ENCODE measurements at places on chromosomes 2 and 18.

- DNase-seq, result no peak
Observed at GRCh38 chr2:25044011-25044410, 2.1 kb downstream of the EFR3B start.

DNA sequence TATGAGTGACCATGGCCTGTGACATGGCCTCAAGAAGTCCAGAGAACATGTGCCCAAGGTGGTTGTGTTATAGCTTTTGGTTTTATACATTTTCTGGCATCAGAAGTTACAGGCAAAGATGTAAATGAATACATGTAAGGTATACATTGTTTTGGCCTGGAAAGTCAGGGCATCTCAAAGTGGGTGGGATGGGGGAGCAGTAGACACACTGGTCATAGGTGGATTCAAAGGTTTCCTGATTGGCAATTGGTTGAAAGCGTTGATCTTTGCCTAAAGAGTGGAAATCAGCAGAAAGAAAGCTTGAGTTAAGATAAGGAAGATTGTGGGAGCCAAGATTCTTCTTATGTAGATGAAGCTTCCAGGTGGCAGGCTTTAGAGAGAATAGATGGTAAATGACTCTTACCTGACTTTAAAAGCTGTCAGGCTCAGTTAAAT, 62.1 kb upstream of the DYNAP start:
- DNase-seq, result no peak

DNA sequence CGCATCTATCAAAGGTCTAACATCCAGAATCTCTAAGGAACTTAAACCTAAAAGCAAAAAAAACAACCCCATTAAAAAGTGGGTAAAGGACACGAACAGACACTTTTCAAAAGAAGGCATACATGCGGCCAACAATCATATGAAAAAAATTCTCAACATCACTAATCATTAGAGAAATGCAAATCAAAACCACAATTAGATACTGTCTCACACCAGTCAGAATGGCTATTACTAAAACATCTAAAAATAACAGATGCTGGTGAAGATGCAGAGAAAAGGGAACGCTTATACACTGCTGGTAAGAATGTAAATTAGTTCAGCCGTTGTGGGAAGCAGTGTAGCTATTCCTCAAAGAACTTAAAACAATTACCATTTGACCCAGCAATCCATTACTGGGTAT, 38.0 kb downstream of the PPP3R1 start:
- DNase-seq, result no peak

GRCh38 chr2:218059289-218059688, 9.8 kb upstream of the RUFY4 start:
- no peak for DNase-seq

DNA sequence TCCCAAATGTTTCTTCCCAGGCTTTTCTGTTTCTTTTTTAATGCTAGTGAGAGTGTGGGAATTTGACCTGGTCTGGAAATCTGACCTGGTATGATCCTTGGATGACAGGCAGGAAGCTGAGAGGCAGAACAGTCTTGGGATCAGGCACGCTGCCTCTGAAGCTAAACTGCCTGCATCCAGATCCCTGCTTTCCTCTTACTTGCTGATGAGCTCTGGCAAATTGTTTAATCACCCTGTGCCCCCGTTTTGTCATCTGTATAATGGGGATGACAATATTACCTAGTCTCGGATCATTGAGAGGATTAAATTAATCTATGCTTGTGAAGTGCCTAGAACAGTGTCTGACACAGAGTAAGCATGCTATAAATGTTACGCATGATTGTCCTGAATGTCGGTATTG, 3.3 kb downstream of the KLHL23 start:
- DNase-seq, result no peak

DNA sequence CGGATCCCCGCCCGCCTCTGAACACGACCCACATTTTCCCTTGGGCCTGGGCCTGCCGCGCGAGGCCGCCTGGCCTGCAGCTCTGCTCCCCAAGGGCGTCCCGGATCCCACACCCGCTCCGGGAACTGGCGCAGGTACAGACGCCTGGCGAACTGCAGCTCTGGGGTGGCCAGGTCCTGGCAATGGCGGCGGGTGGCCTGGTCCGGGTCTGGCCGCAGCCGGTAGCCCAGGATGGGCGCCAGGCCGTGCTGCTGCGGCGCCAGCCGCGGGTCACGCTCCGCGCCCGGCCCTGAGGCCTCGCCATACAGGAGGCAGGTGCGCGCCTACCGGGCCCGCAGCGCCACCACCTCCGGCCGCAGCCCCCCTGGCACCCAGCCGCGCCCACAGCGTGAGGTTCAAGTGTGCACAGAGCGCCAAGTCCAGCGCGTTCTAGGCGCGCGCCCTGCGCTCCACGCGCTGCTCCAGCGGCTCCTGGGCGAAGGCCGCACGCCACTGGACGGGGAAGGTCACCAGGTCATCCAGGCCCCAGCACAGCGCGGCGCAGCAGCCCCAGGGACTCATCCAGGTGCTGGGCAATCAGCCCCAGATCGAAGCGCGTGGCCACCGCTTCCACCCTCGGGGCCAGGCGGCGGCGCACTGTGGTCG, 9.5 kb downstream of the AQP12A start:
- DNase-seq, result no peak

DNA sequence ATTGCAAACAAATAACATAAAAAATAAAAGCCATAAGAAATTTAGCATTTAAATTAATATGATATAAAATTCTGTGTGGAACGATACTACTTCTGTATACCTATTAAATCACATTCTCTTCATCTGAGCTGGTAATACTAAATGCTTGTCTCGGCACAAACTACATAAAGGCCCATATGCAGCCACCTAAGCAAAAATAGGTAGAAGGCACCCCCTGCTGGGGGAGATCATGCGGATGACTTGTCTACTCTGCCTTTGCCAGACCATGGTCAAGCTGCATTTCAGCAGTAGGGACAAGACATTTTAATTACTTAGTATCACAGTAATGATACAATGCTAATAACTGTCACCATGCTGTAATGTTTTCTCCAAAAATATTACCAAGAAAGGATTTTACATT, 108.0 kb downstream of the CDH19 start:
- DNase-seq, result no peak

- DNase-seq, result no peak
Observed at GRCh38 chr18:69484699-69485396, 84.2 kb downstream of the DOK6 start.

- DNase-seq, result no peak
Observed at GRCh38 chr18:54843314-54843713, 15.0 kb downstream of the RAB27B start.

- DNase-seq, result no peak
Observed at GRCh38 chr2:189057316-189057715, 83.1 kb downstream of the COL3A1 start.

DNA sequence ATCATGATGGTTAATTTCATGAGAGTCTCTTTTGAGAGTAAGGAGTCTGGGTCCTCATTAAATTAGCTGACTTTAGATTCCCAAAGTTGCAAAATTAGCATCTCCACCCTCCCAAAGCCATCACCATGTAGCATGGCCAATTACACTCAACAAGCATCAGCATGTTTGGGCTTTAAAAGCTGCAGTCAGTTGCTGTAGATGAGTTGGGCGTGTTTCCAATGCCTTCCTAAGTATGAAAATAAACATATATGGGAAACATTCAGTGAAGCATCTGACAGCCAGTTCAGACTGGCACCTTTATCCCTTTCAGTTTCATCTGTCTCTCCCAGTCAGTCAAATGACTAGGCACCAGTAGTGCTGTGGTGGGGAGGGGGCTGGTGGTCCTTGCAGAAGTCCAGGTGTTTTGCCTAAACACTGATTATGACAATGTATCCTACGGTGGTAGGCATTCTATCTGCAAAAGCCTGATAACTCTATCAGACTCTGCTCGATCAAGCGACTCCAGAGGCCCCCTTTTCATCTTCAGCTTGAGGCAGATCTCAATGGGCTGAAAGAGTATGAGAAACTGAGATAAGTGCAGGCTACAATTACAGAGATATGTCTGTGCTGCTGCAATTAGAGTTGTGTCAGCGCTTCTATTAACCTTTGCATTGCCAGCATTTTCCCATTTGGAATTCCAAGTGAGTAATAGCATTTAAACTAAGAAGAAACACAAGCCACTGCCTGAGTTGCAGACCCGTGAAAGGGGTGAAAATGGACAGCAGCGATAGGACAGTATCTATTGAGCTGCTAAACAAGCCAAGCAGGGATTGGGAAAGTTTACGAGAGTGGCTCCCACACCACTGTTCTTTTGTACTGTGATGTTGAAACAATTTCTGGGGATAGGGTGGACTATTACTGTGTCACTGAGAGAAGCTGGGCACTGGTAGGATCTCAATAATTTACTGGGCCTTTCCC, 67.3 kb upstream of the SPOPL start:
- no peak for DNase-seq

- no peak for DNase-seq
Observed at GRCh38 chr2:43087413-43087812, 139.0 kb downstream of the ZFP36L2 start.

DNA sequence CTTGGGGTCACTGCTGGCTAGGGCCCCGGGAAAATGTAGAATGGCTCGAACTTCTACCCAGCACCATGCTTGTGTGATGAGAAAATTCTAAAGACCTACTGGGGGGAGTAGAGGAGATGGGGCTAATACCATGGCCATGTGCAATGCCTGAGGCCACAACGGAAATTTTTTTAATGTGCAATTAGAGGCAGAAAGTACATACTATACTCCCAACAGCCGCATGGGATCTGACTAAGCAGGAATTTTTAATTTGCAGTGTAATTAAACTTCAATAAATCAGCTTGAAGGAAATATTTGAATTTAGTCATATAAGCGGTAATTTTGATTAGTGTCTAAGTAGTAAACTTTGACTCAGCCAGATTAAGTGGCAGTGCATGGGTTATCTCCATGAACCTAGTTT, 53.2 kb upstream of the CNGA3 start:
- no peak for DNase-seq

DNA sequence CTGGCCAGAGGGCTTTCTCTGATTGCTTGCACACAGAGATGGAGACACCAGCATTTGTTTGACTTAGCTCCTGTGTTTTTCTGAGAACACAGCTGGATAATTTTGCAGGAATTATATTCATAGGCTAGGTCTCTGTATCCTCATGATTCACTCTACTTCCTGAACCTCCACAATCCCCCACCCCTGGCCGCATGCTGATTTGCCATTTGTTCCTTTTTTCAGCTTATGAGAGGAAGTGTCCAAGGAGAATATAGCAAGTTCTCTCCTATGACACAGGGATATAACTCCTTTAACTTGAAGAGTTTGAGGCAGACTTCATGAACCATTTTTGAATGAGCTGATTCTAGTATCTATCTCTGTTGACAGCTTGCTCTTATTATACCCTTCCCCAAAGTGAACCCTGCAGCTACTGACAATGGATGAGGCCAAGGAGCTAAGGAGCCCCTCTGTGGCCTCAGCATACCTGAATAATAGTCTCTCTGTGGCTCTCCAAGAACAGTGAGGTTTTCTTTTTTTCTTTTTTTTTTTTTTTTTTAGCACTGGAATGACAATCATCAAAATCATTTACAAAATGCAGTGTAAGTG, 15.4 kb downstream of the CAVIN2 start:
- no peak for DNase-seq

DNA sequence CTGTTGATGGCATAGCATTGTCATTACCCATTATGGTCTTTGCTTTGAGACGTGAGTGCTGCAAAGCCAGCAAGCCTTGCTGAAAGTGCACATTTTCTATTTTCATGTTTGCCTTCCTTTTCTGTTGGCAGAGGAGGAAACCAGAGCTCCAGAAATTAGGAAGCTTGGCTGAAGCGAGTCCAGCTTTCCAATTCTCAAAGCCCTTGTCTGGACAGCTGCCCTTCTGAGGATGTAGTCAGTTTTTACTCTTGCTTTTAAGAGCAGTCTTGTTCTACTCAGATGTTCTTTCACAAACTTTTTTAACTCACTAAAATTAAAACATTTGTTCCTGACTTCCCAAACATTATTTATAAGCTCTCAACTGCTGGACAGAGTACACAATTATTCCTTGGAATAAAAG, 93.8 kb downstream of the ICOS start:
- no peak for DNase-seq

DNA sequence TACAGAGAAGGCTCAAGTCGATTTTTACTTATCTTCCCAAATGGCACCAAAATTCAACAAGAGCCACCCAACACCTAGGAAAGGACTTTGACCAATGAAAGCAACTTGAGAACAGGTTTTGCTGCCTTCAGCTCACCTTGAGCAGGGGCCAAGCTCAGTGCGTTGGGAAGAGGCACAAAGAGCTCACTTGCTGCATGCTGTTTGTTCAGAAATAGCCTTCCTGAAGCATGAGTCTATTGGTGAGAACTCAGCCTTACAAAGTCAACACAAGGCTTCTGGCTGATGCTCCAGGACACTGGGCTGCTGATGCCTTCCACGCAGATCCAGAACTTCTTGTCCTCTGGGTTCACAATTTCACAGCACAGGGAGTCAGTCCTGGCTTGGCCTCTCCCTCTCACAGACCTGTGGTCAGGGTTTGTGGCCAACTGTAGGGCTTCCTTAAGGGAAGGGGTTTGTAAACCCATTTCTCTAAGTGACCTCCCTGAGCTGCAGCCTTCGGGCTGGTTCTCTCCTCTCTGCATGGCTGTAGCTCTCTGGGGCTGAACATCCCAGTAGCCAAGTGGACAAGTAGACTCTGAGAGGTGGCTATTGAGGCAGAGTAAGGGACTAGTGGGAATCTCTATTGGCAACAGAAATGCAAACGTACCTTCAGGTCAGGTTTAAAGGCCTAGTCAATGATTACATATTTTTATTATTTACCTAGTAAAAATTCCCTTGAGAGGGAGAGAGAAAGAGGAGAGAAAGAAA, 124.7 kb upstream of the GATA6 start:
- DNase-seq, result no peak

DNA sequence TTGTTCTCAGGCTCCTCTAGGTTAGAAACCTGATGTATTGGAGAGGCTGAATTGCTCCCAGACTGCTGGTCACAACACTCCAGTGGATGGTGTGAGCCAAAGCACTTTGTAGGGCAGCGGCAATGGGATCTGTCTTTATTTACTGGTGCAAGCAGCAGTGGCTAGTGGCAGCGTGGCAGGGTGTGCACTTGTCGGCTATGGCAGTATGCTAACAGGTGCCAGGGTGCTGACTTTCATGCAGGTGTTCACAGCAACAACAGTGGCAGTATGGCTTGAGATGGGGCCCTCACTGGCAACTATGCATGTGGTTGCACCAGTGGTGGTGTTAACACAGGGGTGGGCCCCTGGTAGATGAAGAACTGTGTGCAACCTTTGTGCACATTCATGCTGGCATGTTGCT, 347.8 kb downstream of the DSC3 start:
- DNase-seq, result no peak

Measured in omental fat pad (tissue), 4 donors.